Stimulated activated CD4-positive, alpha-beta T cell treated with anti-CD3 and anti-CD28 coated beads, Interleukin-1b, Interleukin-23, amount 100 ng/mL, for 4 hours (primary cell): ENCODE measurements at places on chromosomes 7 and 10.
A peak's percentile ranks its signal among the peaks of the same experiment; 100 is the strongest.

DNA sequence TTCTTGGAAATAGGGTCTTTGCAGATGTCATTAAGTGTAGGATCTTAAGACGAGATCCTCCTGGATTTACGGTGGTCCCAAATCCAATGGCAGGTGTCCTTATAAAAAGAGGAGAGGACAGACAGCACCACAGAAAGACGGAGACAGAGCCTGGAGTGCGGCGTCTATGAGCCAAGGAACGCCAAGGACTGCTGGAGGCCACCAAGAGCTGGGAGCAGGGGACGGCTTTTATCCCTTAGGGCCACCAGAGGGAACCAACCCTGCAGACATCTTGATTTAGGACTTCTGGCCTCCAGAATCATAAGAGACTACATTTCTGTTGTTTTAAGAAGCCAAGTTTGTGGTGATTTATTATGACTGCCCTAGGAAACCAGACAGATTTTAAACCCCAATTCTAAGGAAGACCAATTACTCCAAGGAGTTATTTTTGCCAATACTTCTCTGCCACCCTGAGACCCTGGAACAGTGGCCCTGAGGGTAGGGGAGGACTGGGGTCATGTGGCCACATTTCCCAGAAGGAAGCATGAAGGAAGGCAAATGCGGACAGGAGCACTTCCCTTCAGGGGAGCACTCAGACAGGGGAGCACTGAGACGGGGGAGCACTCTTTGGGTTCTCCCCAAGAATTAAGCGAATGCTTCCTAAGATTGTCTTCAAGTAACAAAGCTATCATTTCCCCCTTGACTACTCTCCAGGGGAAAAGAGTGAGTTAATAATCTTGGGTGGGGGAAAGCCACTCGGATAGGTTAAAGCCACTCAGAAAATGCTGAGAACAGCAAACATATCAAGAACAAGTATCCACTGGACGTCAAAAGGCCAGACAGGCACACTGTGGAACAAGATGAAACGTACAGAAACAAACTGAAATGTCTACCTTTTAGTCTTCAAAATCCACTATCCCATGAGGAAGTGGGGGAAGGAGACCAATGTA, 67.5 kb downstream of the CHST15 start:
- no peak for DNase-seq

GRCh38 chr10:114359953-114360345, 44.4 kb downstream of the AFAP1L2 start:
- DNase-seq, result no peak

DNA sequence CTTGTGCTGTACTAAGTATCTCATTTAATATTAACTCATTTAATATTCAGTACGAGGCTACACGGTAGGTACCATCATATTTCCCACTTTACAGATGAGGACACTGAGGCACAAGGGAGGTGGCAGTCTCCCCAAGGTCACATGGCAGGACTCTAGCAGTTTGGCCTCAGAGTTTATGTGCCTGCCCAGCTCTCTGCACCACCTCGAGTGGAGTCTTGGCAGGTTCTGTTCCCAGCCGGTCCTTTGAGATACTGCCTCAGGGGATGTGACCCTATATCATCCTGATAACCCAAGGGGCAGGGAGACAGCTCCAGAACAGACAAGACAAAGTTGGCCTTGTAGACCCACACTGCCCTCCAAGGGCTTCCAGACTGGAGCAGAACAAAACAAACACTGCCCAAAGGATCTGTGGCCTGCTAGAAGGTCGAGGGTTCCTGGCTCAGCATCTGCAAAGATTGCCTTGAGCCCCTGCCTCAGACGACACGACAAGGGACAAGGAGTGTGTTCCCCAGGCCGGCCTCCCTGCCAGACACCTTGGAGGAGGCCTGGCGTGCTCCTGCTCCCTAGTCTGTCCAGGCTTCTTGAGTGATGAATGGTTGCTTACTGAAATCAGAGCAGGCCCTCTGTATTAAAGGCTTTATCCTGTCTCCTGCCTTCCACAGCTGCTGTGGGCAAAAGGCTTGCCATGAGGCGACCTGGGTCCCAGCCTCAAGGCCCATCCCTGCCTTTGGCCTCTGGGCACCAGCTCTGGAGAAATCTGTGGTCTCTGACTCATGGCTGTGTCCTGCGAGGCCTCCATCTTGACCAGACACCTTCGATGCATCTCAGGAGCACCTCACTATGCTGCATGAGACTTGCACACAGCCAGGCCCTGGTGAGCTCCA, 3.9 kb upstream of the PWWP2B start:
- no peak for DNase-seq

DNA sequence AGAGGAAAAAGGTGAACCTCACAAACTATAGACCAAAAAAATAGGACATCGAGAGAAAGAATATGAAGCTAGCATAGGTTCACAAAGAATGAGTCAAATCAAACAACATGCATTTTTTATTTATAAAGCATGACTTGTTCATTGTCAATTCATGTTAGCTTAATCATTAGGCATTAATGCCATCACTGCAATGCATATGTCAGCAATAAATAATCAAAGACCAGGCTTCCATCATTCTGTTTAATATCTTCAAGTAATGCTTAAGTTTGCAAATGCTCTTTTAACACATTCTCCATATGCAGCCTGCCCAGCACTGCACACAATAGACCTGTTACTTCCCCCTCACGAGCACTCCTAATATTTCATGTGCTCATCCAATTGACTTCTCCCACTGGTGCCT, 8.9 kb upstream of the MAGI2 start:
- no peak for DNase-seq

DNA sequence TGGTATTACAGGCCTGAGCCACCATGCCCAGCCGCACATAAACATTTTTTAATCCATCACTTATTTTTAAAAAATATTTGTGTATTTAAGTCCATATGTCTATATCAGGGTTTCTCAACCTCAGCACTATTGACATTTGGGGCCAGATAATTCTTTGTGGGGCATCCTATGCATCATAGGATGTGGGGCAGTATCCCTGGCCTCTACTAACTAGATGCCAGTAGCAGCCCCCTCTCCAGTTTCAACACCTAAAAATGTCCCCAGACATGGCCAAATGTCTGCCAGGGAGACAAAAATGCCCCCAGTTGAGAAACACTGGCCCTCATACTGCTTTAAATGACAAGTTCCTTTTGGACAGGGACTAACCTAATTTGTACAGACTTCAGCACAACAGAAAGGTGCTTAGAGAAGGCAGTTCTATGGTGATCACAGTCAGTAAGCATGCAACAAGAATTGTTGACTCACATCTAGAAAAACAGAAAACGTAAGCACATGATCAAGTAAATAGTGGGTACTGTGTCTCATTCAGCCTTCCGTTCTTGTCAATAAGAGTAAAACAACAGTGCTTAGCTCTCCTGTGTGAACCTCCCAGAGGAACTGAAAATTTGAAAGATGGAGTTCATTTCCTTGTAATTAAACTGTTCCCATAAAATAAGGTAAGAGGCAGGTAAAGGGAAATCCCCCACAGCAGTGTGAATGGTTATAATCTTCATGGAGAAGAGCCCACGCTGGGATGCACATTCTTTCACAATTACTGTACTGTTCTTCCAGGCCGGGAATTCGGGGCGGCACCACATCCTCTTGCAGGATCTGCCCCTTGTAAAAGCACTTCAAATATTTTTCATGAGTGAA, 17.3 kb upstream of the ADRB1 start:
- DNase-seq, result no peak

DNA sequence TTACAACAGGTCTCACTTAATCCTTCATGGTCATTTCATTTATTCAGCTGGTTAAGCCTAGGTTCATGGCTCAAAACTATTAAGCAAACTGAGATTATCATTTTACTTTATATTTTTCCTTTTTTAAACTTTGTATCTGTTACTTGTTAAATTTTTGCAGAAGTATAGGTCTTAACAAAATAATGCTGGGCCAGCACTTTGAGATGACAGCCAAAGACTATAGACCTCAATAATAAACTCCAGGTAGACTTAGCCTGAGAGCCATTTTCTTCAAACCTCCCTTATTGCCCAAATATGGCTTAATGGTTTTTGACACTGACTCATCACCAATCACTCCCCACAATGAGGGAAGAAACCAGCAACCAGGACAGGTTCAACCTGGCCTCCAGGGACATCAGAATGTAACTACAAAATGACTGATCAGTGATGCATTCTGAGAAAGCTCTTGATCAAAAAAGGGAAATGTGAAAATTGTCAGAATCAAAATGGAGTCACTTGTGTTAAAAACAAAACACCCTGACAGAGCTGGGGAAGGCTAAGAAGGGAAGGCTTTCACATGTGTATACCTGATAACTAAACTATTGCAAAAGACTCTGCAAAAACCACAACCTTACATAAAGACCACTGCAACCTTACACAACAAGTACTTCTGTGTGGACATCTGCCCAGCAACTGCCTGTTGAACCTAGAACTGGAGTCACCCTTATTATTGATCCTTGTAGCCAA, 2.1 kb upstream of the CCDC126 start:
- no peak for DNase-seq

DNA sequence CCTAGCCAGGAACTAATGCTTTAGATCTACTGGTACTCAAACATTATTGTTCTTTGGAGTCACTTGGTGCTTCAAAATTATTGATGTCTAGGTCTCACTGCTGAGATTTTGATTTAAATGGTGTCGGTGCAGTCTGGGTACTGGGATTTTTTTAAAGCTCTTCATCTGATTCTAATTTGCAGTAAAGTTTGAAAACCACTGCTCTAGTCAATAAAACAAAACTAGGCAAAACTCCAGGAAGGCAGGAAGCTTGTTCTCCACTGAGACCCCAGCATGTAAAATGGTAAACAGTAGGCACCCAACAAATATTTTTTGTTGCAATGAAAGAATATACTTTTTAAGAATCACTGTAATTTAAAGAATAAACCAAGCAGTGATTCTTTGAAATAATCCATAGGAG, 49.7 kb downstream of the ADD3 start:
- DNase-seq, result no peak

GRCh38 chr10:76998451-76998850, 639.2 kb downstream of the KCNMA1 start:
- no peak for DNase-seq

DNA sequence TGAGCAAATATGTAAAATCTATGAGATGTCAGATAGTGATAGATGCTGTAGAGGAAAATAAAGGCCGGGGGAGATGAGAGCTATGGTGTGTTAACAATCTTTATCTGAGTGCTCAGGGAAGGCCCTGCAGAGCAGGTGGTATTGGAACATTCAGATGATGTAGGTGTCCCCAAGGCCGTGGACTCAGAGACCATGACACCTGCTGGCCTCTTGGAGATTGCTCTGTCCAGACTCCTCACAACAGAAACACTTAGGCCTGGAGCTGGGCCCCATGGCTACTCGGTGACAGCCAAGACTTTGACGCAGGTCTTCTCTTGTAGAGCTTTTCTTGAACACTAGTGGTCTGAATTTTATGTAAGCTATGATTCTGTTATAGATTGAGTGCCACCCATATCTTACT, 13.3 kb downstream of the AKR1E2 start:
- no peak for DNase-seq

- no peak for DNase-seq
These were observed 168.3 kb upstream of the PPP1R3A start for GRCh38 chr7:114086914-114087652.

- no peak for DNase-seq
These were observed 26.0 kb upstream of the VAX1 start for GRCh38 chr10:117163954-117164548.

GRCh38 chr10:43502931-43503330, 66.0 kb downstream of the ZNF487 start:
- no peak for DNase-seq

DNA sequence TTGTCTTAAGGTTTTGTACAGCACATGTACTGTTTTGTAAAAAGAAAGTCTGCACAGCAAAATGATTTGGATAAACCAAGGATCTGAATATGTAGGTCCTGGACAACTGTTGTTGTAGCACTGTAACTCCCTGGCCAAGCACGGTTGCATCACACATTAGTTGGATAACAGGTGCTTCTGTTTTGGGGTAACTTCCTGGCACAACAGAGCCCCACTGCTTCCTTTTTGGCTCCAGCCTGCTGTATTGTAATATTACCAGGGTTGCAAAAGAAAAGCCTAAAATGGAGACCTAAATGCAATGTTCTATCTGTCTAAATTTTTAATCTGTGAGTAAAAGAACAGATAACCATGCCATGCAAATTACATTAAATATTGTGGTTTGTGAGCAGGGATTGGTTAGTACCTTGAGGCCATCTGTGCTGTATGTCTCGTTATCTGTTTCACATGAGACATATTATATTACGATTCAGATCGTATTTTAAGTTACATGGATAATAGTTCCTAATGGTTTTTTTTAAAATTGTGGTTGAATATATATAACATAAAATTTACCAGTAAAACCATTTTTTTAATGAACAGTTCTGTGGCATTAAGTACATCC, 27.5 kb upstream of the WAC start:
- DNase-seq, result no peak

- no peak for DNase-seq
These were observed 447.3 kb upstream of the NRP1 start for GRCh38 chr10:33781606-33782395.

DNA sequence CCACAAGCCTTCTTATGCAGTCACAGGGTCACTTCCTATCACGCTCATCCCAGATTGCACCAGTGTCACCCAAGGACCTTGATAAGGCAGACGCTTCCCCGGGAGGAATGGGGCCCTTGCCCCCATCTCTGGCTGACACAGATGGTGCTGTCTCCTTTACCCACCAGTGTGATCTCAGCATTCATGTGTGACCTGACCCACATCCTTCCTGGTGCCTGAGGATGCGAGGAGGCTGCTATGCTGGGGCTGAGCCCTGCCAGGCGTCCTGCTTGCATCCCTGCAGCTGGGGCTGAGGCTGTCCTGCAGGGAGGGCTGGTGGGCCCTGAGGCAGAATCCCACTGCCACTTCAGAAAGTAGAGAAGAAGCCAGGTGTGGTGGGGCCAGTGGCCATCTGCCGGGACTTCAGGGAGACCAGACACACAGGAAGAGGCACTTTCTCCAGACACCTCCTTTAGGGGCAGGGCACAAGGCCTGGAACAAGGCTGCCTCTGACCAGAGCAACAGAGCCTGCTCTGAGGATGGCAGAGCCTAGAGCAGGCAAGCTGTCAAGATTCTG, 35.3 kb downstream of the RASGEF1A start:
- no peak for DNase-seq

- DNase-seq, result no peak
These were observed 18.3 kb downstream of the ATP6V1F start for GRCh38 chr7:128880791-128881457.

GRCh38 chr10:71725998-71726579, 6.5 kb upstream of the C10orf105 start:
- peak; percentile 62 for DNase-seq

- DNase-seq, result no peak
These were observed 34.9 kb upstream of the FOXL3 start for GRCh38 chr7:255038-255435.
